ENCODE measurements at places on chromosomes 4 and X.

DNA sequence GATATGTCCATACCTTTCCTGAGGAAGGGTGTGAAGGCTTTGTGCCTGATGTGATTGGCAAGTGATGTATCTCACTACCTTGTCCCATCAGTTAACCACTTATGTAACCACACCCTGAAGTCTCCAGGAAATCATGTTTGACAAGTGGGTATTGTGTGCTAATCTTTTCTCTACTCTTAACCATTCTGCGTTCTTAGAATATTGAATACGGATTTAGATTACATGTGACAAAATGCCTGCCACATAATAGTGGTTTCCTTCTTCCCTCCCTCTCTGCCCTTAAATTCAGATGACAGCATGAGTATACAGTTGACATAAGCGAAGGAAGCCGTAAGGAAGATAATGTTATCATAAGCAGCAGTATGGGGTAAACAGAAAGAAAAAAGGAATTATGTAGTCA lies 108.4 kb downstream of the KLHL8 start:
- no peak for DNase-seq

DNA sequence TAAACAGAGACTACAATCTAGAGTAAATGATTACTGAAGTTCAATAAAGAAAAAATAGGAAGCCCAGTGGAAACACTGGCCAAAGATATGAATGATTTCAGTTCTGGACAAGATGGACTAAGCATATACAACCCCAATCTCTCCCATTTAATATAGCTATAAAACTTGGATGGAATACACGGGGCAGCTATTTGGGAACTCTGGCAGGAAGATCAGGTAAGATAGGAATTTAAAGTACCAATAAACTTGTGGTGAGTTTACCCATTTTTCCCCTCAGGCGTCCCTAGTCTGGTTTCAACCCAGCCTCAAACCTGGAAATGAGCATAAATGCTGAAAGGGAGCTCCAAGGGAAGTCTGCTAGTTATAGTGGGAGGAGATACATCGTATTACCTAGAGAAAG lies 20.4 kb downstream of the NUP54 start:
- no peak for DNase-seq

DNA sequence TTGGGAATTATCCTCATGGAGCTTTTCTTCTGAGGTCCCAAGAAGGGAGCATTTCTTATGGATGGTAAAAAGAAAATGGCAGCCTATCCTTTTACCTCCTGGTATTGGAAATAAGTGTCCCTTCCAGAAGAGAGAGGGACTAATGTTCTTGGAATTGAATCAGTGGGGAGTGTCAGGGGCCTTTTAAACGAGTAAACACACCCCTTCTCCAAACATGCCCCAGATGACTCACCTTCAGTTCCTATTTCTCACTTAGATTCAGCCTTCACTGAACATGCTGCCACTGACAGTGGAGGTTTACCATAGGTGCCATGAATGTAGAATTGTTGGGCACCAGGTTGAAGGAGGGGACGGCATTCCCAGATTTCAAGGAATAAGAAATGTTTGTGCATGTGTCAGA lies 19.0 kb downstream of the MAGEC2 start:
- DNase-seq = no peak

DNA sequence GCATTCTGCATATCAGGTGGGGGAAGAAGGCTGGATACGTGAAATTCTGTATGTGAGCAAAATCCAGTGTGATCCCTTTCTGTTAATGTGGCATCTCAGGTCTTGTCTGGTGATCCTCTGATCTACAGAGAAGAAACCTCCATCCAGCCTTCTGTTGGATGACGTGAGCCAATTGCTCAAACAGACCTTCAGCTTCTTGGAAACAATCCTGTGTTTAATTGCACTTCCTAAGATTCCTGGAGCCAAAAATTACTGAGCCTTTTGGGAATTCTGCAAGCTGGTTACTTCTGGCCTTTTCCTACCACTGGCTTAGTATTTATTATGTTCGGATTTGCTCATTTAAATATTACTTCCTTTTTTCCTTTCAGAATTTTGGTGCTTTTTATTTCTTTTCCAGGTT lies 51.2 kb downstream of the TRIML1 start:
- no peak for DNase-seq

DNA sequence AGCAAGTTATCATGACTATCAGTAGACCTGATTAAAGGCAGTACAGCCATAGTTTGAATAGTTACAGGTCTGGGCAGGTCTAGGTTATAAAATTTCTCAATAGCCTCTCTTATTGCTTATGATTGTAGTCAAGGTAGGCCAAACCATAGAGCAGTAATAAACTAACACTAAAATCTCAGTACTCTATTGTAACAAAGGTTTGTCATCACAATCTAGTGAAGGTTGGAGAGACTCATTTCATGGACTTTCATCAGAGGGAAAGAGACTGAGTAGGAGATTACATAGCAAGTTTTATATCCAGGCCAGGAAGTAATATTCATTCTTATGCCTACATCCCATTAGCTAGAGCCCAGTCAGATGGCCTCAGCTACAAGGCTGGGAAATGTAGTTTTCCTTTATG lies 141.0 kb downstream of the ASB9 start:
- DNase-seq = no peak

DNA sequence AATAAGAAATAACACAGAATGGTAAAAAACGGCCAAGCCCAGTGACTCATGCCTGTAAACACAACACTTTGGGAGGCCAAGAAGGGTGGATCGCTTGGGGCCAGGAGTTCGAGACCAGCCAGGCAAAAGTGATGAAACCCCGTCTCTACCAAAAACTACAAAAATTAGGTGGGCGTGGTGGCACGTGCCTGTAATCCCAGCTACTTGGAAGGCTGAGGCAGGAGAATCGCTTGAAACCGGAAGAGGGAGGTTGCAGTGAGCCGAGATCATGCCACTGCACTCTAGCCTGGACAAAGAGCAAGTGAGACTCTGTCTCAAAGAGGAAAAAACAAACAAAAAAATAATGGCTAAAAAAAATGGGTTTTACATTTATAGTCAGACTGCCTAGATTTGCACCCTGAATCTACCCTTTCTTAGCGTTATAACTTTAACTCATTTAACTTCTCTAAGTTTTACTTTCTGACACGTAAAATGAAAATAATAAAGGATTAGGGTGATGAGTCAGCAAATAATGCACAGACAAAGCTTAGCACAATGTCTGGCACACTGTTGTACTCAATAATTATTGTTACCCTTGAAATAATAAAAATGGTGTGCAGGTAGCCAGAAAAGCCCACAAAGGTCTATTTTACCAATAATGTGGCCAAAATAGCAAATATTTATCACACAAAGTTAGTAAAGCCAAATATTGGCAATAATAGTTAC lies 55.0 kb downstream of the ATP11C start:
- DNase-seq = peak; percentile 42

DNA sequence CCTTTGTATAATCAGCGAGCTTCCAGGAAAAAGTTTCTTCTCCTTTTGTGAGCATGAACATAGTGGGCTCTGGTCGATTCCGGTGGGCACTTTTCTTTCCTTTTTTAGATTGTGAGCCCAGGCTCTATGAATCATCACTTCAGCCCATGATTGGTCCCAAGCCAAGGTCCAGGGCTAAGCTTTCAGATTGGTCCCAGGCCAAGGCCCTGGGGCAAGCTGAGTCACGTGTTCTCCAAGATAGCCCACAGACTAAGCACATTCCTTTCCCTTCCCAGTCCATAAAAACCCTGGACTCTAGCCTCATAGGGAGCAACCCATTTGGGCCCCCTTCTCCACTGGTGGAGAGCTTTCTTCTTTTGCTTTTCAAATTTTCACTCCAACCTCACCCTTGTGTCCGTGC lies 430.5 kb downstream of the NAP1L3 start:
- DNase-seq = no peak

DNA sequence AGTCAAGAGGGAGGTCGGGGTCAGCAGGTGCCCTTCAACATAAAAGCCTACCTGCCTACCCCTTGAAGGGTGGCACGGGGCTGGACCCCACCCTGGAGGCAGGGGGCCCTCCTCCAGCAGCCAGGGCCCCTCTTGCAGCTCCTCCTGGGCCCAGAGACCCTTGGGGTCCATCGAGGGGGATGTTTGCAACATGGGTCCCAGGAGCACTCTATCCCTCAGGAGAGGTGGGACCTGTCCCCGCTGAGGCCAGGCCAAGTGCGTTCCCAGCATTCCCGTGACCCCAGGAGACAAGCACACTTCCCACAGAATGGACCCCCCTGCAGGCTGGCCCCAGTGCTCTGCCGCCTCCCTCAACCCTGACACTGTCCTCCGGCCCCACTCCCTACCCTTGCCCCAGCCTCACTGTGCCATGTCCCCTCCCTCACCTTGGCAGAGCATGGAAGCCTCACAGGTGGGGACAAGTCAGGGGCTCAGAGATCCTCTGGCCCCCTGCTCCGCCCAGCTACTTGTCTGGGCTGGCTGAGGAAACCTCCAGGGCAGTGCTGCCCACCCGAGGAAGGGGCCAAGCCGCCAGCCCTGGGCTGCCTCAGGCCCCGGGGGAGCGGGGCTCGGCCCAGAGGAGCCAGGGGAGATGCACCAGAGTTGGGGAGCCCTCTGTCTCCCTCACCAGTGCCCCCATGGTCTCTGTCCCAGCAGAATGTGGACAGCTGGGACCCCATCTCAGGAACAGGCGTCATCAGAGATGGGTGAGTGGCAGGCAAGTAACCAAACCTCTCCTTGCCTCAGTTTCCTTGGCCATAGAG lies 2.2 kb downstream of the MXD4 start:
- no peak for DNase-seq
